MCF 10A (cell line): ENCODE measurements at places on chromosomes 12 and 14. TPM values are rescaled to one million over a fixed set of nuclear protein-coding genes. Genes with fewer than 3 reads are reported as not detected.

SPIC gene
- not detected in 2 replicates for total RNA-seq

PPP1R3E gene
- 7.2 and 7.8 TPM in 2 replicates for total RNA-seq

SCNN1A gene
- total RNA-seq, result 136 and 139 TPM in 2 replicates

CCDC196 gene
- not detected in 2 replicates for total RNA-seq

SLCO1B1 gene
- not detected in 2 replicates for total RNA-seq

WSCD2 gene
- total RNA-seq, result not detected in 2 replicates

CISTR gene
- total RNA-seq, result not detected in 2 replicates

RND1 gene
- total RNA-seq, result 1.0 and 1.2 TPM in 2 replicates

MSRB3 gene
- total RNA-seq, result 31.1 and 35.1 TPM in 2 replicates

RNASE4 gene
- 1.2 and 2.4 TPM in 2 replicates for total RNA-seq

RASSF9 gene
- total RNA-seq, result 1.5 and 2.1 TPM in 2 replicates

MUCL1 gene
- total RNA-seq, result not detected in 2 replicates

SLC8A3 gene
- total RNA-seq, result not detected in 2 replicates

ASIC1 gene
- 1.3 and 1.7 TPM in 2 replicates for total RNA-seq

CD163L1 gene
- 2.1 and 3.5 TPM in 2 replicates for total RNA-seq

IL22 gene
- total RNA-seq, result not detected in 2 replicates

ASPG gene
- total RNA-seq, result 0.05 and 0.12 TPM in 2 replicates

TPPP2 gene
- total RNA-seq, result not detected in 2 replicates

LYSET gene
- 14.3 and 15.4 TPM in 2 replicates for total RNA-seq

FAIM2 gene
- total RNA-seq, result not detected in 2 replicates

SLC4A8 gene
- 0.56 and 1.1 TPM in 2 replicates for total RNA-seq

GOLGA3 gene
- total RNA-seq, result 94.9 and 116 TPM in 2 replicates

RFX4 gene
- not detected in 2 replicates for total RNA-seq

TAS2R13 gene
- total RNA-seq, result 0.68 and 0.93 TPM in 2 replicates

SLC35F4 gene
- total RNA-seq, result not detected in 2 replicates

HIGD1C gene
- not detected in 2 replicates for total RNA-seq

PFKM gene
- total RNA-seq, result 65.9 and 69.3 TPM in 2 replicates

NABP2 gene
- 53.3 and 56.2 TPM in 2 replicates for total RNA-seq

SLC5A8 gene
- not detected in 2 replicates for total RNA-seq

CYP27B1 gene
- total RNA-seq, result 12.6 and 27.5 TPM in 2 replicates

C12orf54 gene
- 1.5 and 1.9 TPM in 2 replicates for total RNA-seq

TMCC3 gene
- total RNA-seq, result 1.9 and 7.0 TPM in 2 replicates

TAC3 gene
- total RNA-seq, result not detected in 2 replicates

DLGAP5 gene
- total RNA-seq, result 13.4 and 17.6 TPM in 2 replicates

SIX1 gene
- total RNA-seq, result 0.29 and 0.33 TPM in 2 replicates

TBK1 gene
- 19.6 and 23.0 TPM in 2 replicates for total RNA-seq

KCNA1 gene
- not detected in 2 replicates for total RNA-seq

DPF3 gene
- 1.9 and 2.1 TPM in 2 replicates for total RNA-seq

AQP6 gene
- total RNA-seq, result not detected in 2 replicates

TEX22 gene
- total RNA-seq, result 4.1 and 6.2 TPM in 2 replicates

SUPT16H gene
- total RNA-seq, result 97.0 and 98.3 TPM in 2 replicates

UNC79 gene
- total RNA-seq, result 0.05 TPM in 2 replicates

MYH7 gene
- not detected in 2 replicates for total RNA-seq

ABCD2 gene
- total RNA-seq, result 0.20 and 0.42 TPM in 2 replicates

FAR2 gene
- total RNA-seq, result 1.7 TPM in 2 replicates

LTB4R gene
- 15.8 and 19.9 TPM in 2 replicates for total RNA-seq

A2M gene
- not detected in 2 replicates for total RNA-seq

GNB3 gene
- total RNA-seq, result 0.47 TPM in 1 of 2 replicates, not detected in the other

CABP1 gene
- not detected in 2 replicates for total RNA-seq

CLEC4C gene
- total RNA-seq, result not detected in 2 replicates
